ENCODE measurements at places on chromosomes 5 and 9.

DNA sequence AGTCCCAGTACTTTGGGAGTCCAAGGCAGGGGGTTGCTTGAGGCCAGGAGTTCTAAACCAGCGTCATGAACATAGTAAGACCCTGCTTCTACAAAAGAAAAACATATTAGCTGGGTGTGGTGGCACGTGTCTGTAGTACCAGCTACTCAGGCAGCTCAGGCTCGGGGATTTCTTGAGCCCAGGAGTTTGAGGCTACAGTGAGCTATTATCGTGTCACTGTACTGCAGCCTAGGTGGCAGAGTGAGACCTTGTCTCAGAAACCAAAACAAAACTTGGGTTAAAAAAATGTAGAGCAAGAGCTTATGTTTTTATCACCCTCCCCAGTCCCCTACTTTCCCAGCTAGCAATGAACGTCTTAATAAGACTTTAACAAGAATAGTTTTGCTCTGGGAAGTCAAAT, 46.7 kb downstream of the UHRF2 start:
- DNase-seq: no peak

GRCh38 chr9:99563364-99563763, 258.3 kb upstream of the NR4A3 start:
- no peak for DNase-seq

GRCh38 chr5:125700380-125700861, 722.8 kb upstream of the GRAMD2B start:
- no peak for DNase-seq

DNA sequence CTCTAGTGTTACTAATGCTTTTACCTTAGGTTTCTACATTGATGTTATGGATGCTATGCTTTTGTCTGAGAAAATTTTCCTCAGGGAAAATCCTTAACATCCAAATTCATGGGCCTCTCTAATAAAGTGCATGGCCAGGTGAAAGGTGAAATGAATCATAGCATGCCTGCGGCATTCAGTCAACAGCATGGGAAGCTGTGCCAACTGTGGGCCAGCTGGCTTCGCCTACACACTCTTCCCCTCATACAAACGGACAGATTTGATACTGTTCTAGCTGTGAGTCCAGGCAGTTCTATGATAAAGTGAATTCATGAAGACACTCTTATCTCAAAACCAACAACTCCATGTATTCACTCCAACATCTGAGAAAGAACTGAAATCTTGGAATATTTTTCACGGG, 374.1 kb downstream of the PLK2 start:
- DNase-seq: no peak

DNA sequence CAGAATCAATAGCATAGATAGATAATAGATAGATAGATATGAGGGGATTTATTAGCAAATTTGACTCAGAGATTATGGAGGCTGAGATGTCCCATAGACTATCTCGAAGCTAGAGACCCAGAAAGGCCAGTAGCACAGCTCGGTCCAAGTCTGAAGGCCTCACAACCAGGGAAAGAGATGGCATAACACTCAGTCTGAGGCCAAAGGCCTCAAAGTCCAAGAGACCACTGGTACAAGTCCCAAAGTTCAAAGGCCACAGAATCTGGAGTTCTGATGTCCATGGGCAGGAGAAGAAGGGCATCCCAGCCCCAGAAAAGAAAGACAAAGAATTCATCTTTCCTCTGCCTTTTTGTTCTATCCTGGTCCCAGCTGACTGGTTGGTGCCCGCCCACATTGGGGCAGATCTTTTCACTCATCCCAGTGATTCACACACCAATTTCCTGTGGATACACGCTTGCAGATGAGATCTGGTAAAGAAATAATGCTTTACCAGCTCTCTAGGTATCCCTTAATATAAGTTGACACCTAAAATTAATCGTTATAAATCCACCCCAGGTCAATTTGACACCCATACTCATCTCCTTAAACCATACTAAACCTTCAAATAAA, 127.8 kb upstream of the FBN2 start:
- no peak for DNase-seq

GRCh38 chr5:135491552-135492318, 39.6 kb upstream of the TIFAB start:
- DNase-seq: no peak

- DNase-seq: peak; percentile 4
These were observed 90.2 kb downstream of the HACD4 start for GRCh38 chr9:20941174-20941690.

DNA sequence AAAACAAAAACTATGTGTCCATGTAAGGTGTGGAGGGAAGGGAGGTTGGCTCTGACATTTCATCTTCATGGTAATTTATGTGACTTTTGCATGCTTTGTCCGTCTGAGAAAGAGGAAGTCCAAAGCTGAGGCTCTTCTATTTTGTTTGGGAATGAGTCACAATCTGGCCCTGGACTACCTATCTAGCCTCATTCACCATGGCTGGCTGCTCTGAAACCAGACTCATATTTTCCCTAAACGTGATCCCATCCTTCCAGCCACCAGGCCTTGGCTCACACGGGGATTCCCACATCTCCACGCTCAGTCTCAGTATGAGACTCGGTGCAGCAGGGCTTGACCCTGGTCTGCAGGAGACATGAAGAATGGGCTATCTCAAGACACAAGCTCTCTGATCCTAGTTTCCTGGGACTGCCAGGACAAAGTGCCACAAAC, 672.8 kb downstream of the ACTL7B start:
- no peak for DNase-seq

DNA sequence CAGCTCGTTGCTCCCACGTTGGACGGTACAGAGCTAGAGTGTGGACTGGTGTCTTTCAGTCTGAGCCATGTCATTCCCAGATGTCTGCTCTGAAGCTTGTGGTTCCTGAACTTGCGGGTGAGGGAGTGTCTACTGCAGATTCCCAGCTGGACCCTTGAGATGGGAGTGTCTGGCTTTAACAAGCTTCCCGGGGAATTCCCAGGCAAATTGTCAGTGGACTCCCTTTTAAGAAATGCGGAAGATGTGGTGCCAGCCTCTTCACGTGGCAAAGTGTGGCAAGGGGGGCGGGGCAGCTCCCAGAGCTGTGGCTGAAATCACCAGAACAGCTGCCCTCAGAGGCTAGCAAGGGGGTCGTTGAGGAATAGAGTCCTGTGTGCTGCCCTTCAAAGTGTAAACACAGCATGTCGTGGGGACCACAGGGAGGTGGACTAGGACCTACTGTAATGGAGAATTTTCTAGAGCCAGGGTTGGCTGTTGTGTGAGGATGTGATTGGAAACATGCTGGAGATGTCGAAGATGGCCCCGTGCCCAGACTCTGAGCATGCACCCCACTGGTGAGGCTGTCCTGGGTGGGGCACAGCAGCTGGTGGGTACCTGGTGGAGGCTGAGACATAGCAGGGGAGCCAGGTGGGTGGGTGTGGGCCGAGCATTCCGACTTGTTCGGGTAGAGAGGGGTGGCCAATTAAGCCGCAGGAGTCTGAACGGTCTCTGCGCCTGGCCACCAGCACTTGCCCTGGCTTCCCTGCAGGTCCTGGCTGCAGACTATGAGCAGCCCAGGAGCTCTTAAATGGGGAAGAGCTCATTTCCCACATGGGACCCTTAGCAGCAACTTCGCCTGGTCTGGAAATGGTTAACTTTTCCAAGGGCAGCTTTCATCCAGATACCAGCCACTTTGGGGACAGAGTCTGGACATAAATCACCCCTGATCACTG, 37.4 kb downstream of the PRRX2 start:
- no peak for DNase-seq

GRCh38 chr9:27351438-27351837, 54.5 kb upstream of the EQTN start:
- DNase-seq: no peak

DNA sequence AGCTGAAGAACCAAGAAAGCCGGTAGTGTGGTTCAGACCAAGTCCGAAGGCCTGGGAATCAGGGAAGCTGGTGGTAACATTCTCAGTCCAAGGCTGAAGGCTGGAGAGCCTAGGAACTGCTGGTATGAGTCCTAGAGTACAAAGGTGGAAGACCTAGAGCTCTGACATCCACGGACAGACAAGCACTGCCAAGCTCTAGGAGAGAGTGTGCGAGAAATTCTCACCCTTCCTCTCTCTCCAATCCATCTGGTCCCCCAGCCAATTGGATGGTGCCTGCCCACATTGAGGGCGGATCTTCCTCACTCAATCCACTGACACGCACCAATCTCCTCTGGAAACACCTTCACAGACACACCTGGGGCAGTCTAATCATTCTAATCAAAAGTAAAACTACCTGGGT, 19.7 kb upstream of the ADAMTS19 start:
- no peak for DNase-seq

GRCh38 chr5:56075361-56075760, 80.6 kb upstream of the IL6ST start:
- no peak for DNase-seq

- no peak for DNase-seq
These were observed 53.1 kb upstream of the TYRP1 start for GRCh38 chr9:12640016-12640587.

GRCh38 chr5:154084062-154084639, 45.4 kb downstream of the MFAP3 start:
- no peak for DNase-seq

- DNase-seq: no peak
These were observed 59.8 kb downstream of the FGF1 start for GRCh38 chr5:142626099-142626498.

DNA sequence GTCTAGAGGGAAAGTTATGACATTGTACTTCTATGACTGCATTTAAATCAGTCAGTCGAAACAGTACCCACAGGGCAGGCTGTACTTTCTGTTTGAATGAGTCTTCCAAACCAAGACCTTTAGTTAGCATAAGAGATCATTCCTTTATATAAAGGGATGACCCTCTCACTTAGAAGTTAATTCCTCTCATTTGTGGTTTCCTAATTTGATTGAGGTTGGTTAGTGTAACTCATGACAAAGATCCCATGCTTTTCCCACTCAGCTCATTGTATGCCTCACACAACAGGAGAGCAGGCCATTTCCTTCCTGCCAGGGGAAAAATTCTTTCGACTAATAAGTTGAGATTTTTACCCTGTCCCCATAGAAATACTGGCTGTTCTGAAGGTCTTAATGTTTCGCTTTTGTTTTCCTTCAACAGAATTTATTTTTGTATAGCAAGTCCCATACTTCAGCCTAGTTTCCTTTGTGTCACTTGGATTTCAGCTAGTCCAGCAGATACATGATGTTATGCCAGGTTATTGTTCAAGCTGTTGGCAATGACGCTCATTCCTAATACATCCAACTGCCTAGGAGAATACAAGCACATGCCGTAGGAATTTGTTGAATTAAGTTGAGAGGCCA, 500.7 kb downstream of the SPATA31D1 start:
- no peak for DNase-seq

GRCh38 chr5:60959156-60959555, 14.2 kb downstream of the NDUFAF2 start:
- no peak for DNase-seq

GRCh38 chr5:117414926-117415325, 840.3 kb upstream of the SEMA6A start:
- no peak for DNase-seq

GRCh38 chr9:134706522-134706921, 64.9 kb downstream of the COL5A1 start:
- no peak for DNase-seq

- DNase-seq: no peak
These were observed 2.9 kb downstream of the SEC24A start for GRCh38 chr5:134651531-134651930.

GRCh38 chr5:160850421-160850820, 1.6 kb downstream of the ATP10B start:
- no peak for DNase-seq

- no peak for DNase-seq
These were observed 417 bp downstream of the GABBR2 start for GRCh38 chr9:98708103-98708932.

DNA sequence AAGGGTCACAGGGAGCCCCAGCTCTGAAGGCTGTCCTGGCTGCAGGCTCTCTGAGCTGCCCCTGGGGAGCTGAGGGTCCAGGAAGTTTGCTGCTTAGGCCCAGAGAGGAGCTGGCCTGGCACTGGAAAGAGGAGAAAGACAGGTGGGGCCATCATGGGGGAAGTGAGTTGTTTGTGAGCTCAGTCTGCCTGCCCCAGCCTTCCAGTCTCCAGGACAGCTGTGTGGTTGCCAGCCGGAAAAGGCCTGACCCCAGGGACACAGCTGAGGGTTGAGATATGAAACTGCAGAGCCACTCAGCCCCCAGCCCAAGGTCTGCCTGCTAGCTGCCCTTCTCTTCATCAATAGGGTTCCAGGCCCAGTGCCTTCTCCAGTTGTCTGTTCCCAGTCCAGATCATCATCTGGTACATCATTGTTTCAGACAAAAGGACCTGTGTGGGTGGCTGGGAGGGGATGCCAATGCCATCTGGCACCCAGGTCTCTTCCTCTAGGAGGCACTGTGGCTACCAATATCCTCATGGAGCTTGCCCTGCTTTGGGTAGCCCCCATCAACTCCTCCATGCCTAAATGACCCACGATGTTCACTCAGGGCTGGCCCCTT, 4.3 kb upstream of the DDX41 start:
- no peak for DNase-seq

- no peak for DNase-seq
These were observed 128.8 kb downstream of the SLC24A2 start for GRCh38 chr9:19660019-19660418.

GRCh38 chr5:84364043-84364442, 20.6 kb downstream of the EDIL3 start:
- no peak for DNase-seq

DNA sequence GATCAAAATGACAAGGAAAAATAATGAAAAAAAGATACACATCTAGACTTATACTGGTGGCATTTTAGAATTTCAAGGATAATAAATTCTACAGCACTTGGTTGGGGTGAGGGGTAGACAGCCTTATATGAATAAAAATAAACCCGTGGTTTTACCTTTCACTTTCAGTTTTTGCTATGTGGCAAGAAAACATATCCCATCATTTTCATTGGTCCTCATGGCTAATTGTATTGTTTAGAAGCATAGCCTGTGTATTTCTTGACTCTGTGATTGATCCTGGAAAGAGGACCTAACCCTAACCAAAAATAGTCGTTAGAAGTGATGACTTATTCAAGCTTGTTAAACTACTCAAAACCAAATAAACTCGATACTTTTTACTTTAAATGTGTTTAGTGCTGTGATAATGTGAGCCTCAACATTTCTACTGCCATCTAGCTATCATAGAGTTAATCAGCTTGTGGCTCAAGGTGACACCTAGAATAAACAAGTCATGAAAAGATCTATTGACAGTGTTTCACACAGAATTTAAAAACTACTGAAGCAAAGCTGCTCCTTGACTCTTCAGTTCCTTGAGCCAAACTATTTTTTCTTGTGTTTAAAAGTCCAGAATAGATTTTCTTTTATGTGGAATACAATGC, 153.3 kb upstream of the IZUMO3 start:
- DNase-seq: no peak

DNA sequence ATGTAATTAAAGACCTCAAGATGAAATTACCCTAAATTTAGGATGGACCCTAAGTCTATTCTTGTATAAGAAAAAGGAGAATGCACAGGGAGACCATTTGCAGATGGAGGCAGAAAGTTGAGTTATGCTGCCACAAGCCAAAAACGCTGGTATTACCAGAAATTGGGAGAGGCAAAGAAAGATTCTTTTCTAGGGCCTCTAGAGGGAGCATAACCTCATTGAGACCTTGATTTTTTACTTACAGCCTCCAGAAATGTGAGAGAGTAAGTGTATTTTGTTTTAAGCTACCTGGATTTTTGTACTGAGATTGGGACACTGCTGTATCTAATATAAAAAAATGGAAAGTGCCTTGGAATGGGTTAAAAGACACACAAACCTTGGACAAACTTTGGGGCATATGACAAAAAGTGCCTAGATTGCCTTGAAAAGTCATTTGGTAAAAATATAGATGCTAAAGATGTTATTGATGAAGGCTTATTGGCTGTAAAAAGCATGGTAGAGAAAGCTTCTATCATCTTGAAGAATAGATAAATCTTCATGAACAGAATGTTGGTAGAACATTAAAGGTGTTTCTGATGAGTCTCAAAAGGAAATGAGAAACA, 174.7 kb upstream of the PRDM9 start:
- no peak for DNase-seq

- DNase-seq: no peak
These were observed 17.8 kb downstream of the ACTL7B start for GRCh38 chr9:108838017-108838416.
